ENCODE measurements at places on chromosomes 3 and 15.

GRCh38 chr3:120798346-120798745 lies 55.8 kb downstream of the GTF2E1 start:
- no peak for DNase-seq

DNA sequence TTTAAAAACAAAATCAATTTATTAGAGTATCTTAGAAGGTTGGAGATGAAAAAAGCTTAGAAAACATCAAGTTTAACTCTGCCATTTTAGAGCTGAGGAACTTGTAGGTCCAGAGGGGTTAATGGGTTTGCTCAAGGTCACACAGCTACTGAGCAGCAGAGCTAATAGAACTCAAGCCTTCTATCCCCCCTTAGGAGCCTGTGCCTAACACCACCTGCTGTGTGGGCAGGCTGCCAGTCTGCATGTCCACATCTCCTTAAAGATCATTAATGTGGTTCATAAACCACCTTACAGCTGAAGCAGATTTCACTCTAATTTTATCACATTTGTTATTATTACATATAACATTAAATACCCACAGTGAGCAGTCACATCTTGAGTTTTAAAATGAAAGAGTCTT lies 14.1 kb upstream of the SLC35G2 start:
- DNase-seq = no peak

DNA sequence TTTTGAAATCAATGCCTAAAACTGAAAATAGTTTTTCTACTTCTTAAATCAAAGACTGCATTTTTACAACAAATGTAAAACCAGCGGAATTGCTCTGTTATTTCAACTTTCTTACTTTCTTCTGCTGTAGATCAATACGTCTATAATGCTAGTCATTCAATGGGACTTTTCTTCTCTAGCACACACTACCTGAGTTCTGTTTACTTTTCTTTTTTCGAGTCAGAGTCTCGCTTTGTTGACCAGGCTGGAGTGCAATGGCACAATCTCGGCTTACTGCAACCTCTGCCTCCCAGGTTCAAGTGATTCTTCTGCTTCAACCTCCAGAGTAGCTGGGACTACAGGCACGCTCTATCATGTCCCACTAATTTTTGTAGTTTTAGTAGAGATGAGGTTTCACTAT lies 40.7 kb upstream of the KIF23 start:
- no peak for DNase-seq

- DNase-seq = no peak
Observed at GRCh38 chr15:42033214-42033873, 12.5 kb upstream of the PLA2G4E start.

DNA sequence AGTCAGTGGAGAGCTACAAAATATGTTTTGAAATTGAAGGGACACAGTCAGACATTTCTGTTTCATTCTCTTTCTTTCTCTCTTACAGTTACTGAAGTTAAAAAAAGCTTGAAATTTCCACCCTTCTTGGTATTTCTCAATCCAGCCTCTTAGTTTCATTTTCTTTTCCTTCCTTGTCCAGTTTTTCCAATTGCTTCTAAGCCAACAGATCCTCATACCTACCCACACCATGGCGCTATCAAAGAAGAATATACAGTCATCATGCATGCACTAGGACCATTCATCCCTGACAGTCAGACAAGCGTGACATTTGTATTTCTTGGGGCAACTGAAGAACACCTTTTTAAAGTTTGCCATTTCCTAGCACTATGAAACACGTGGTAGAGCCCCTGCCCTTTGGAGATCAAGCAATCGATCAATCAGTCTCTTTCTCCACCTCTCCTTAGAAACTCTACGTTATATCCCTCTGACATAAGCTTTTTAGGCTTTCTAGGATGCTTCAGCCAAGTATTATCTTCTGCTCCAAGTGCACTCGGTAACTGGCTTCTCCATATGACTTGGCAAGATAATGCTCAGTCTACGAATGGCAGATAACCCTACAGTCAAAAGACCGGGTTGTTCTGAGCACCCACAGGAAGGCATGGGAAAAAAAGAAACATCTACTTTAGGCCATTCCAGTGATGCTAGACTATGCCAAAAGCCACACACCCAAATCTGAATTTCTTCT lies 65.4 kb downstream of the FBN1 start:
- DNase-seq = no peak

- DNase-seq = no peak
Observed at GRCh38 chr3:63386568-63386967, 108.5 kb downstream of the SYNPR start.

DNA sequence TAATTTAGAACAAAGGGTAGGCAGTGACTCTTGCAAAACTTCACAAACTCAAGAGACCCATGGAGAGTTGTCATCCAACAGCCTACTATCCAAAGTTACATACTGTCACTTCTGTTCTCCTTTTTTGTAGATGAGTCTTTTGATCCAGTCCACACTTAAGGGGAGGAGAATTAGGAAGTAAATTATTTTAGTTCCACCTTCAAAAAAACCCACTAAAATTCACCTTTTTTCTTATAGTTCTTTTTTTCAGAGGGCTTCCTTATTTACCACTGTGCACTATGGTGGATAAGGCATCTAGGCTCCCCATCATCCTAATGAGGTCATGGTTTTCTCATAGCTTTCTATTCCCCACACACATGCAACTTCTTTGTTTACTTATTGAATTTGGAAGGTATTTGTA lies 8.6 kb upstream of the TCAIM start:
- DNase-seq = no peak

- no peak for DNase-seq
Observed at GRCh38 chr15:81032818-81033217, 32.1 kb downstream of the TLNRD1 start.

DNA sequence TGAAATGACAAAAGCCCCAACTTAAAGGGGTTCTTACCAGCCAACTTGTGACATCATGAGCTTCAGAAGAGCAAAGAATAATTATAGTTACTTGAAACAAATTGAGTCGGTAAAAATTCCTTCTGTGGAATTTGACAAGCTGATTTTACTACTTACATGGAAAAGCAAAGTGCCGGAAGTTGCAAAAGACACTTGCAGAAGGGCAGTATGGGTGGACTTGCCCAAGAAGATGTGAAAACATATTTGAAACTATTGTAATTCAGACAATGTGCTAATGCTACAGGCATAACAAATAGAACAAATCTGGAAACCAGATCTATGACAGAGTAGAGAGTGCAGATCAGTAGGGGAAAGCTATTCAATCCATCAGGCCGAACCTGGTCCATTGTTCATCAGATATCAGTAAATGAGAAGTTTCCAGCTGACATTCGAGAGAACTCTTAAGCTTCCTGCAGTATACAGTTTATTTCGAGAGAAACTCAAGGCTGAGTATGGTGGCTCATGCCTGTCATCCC lies 2.5 kb upstream of the KIF7 start:
- DNase-seq = no peak

DNA sequence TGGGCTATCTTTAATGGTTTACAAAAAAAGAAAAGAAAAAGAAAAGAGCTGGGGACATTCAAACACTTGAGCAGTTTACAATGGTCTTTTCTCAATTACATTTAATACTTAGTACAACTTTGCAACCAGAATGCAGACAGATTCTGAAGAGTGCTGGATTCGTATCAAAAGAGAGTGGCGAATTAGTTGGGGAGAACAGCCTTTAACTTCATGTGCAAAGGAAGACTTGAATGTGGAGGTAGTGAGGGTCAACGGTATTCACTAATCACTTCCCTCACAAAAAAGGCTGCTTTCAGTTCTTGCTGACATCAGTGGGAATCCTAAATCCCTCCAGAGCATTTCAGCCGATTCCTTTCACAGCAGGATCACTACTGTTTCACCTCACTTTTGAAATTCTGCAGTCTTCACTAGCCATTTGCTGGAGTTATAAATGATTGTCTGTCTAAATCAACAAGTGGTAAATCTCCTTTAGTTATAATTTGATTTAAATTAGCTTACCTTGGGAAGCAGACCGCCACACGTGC lies 323.0 kb upstream of the SEMA6D start:
- no peak for DNase-seq

All from activated naive CD4-positive, alpha-beta T cell treated with anti-CD3 and anti-CD28 coated beads, Interleukin-2, amount 50 U/mL, for 16 hours (primary cell).